NCI-H187 treated with DMSO at 0.1 percent for 48 hours (cell line): ENCODE measurements at places on chromosomes 1 and 21.

DNA sequence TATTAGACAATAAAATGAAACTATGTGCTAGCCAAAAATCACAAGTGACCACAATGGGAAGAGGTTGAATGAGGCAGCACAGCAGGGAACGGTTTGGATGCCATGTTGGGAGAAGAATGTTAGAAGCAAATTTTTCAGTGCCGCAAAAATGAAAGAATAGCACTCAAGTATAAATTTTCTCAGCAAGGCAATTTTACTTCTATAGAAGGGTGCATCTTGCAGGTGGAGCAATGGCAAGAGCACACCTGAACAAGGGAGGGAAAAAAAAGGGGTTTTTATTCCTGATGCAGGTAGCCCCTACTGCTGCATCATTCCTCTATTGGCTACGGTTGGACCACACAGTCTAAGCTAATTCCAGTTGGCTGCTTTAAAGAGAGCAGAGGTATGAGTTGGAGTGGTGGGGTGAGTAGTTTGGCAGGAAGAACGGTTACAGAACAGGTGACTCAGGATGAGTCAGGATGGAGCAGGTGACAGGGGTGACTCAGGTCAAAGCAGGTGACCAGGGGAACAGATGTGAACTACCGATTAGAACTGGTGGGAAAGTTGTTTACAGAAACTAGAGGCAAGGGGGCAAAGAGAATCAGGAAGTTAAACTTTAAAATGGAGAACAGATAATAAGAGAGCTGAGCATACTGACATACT lies 301.1 kb upstream of the NRIP1 start:
- DNase-seq: no peak

DNA sequence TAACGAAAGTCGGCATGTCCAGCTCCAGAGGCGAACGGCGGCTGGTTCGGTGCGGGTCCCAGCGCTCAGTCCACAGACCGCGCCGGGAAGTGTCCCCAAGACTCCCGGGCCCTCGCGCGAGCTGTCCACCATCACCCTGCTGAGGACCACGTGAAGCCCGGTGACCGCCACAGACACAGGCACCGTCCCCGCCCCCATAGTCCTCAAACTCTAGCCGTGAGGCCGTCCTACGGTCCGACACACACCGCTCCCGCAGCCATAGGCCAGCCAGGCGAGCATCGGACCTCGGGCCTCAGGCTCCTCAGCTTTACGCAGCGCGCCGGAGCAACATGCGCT lies 535 bp downstream of the SETD4 start:
- no peak for DNase-seq

DNA sequence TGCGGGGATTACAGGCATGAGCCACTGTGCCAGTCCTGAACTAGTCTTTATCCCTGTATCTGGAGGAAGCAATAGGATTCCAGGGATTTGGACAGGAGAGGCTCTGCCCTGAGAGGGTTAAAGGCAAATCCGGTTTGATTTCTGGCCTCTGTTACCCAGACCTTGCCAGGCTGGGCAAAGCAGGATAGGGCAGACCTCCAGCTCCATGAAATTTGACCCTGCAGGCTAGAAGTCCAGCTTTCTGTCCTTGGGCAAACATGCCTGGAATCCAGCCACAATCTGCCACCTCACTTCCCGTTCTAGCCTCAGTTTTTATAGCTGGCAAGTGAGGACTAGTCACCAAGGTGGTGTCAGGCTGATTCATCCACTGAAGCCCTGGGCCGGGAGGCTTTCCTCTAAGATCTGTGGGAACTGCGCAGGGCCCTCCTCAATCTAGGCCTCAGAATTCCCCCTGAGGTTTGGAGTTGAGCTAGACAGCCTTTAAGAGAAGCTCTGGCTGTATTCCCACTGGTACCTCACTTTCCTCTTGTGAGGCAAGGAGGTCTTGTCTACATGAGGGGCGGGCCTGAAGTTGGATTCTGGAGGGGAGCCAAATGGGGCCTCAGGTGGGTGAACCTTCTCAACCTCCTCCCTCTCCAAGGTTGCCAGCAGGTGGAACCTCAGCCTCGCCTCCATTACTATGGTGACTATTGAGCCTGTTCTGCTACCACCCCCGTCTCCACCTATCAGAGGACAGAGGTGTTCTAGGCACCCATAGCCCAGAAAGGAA lies 7.0 kb upstream of the P3R3URF start:
- DNase-seq: no peak

GRCh38 chr1:4700801-4701200 lies 46.4 kb downstream of the AJAP1 start:
- no peak for DNase-seq

GRCh38 chr1:46599059-46599970 lies 4.8 kb downstream of the MKNK1 start:
- DNase-seq: no peak

DNA sequence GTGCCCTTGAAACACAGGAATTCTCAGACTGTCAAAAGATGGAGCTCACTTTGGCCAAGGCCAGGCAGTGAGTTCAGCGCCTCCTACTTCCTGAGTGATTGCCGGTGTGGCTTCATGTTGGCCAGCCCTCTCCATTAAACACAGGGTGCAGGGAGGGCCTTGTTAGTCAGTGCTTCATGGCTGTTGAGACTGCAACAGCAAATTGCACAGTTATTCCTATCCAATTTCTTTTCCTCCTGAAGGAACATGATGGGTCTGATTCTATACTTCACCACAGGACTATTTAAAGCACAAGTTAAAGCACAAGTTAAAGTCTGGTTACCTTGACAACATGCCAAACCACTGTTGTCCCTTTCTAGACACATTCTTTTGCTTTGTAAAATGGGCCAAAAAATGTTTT lies 156.6 kb downstream of the SIPA1L2 start:
- no peak for DNase-seq

- DNase-seq: no peak
Observed at GRCh38 chr1:111234866-111235265, 7.4 kb downstream of the CHI3L2 start.

- no peak for DNase-seq
Observed at GRCh38 chr1:180579961-180580611, 21.3 kb downstream of the OVAAL start.

- DNase-seq: no peak
Observed at GRCh38 chr1:188888386-188888785, 1589.3 kb downstream of the BRINP3 start.

- no peak for DNase-seq
Observed at GRCh38 chr1:184906761-184907160, 67.5 kb downstream of the NIBAN1 start.

DNA sequence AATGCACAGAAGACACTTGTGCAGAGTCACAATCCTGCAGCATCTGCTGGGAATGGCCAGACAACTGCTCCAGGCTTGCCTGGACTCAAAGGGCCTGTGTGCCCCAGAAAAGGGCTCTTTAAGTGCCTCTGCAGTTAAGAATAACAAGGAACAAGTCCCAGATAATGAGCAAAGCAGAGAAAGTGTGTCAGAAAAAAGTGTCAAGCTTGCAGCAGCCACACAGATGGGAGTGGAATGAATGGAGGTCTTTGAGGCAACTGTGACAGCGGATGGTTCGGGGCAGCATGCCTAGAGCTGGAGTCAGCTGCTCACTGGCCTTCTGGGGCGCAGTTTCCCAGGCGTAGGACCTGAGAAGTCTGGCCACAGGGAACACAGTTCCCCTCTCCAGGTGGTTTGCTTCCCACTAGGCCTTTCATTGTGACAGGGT lies 5.1 kb downstream of the PARP1 start:
- no peak for DNase-seq

GRCh38 chr1:107920561-107920960 lies 44.4 kb downstream of the VAV3 start:
- no peak for DNase-seq

GRCh38 chr1:9167638-9168037 lies 38.7 kb upstream of the GPR157 start:
- DNase-seq: no peak

- no peak for DNase-seq
Observed at GRCh38 chr21:42665026-42665425, 11.6 kb downstream of the PDE9A start.

GRCh38 chr1:33903210-33903589 lies 39.3 kb downstream of the HMGB4 start:
- no peak for DNase-seq

DNA sequence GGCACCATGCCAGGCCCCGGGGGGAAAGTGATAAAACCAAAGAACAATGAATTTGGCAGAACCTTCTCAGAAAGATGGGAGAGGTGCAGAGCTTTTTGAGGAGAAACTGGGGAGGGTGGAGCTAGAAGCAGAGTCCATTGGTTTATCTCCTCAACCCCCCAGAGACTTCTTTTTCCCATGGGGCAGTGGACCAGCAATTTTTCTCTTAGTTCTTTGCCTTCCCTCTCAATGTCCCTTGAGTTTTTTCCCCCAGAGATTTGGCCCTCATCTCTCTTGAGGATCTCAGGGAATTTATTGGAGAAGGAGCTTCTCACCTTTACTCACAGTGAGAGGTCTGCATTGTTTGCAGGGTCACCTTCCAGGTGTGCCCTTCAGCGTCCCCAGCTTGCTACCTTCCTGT lies 5.3 kb upstream of the ARHGEF11 start:
- no peak for DNase-seq
